Effector CD8-positive, alpha-beta T cell (primary cell): ENCODE measurements at places on chromosomes 3 and 15.

GRCh38 chr3:125662675-125663074, 67.4 kb upstream of the OSBPL11 start:
- no peak for DNase-seq

DNA sequence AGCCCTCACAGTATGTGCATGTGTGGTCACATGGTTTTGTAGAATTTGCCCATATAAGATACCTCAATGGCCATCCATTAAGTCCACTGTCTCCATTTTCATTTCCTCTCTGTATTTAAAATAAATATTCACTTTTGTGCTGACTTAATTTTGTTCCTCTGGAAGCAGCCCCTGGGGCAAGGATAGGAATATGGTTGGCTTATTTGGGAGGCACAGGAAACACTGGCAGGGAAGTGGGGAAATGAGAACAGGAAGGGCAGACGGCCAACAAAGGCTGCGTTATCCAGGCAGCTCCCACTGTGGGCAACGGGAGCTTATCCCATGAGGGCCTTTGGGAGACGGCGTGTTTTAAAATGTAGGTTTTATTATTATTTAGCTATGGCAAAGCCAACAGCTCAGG, 148.6 kb downstream of the SHQ1 start:
- no peak for DNase-seq

DNA sequence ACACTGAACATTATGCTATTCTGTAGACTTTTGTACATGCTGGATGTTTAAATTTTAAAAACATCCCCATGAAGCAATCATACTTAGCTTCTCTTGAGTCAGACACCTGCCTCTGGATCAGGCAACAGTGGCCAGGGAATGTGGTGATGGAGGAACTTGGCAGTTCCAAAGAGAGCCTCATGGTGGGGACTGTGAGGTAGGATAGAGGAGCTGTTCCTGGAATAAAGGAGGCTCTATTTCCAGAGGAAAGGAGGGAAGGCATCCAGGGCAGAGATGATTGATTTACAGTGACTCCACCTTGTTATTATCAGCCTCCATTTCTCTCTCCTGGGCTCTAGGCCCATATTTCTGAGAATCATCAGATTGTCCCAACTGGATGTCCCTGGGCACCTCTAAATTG, 35.0 kb upstream of the ABHD17C start:
- DNase-seq = no peak

GRCh38 chr3:167843886-167844285, 108.4 kb downstream of the SERPINI1 start:
- DNase-seq = no peak

DNA sequence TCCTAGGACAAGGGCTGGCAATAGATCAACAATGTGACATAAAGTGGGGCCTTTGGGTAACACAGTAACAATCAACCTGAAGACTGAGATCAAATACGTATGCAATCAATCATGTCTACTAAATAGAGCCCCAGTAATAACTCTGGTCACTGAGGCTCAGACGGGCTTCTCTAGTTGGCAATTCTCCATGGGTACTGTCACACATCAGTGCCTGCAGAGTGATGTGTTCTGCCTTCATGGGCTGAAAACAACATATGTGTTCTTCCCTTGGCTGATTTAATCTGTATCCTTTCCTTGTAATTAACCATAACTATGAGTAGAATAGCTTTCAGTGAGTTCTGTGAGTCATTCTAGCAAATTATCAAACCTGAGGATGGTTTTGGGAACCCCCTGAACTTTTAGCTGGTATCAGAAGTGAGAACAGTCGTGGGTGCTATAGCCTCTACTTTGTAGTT, 113.6 kb downstream of the TMCO5A start:
- no peak for DNase-seq

DNA sequence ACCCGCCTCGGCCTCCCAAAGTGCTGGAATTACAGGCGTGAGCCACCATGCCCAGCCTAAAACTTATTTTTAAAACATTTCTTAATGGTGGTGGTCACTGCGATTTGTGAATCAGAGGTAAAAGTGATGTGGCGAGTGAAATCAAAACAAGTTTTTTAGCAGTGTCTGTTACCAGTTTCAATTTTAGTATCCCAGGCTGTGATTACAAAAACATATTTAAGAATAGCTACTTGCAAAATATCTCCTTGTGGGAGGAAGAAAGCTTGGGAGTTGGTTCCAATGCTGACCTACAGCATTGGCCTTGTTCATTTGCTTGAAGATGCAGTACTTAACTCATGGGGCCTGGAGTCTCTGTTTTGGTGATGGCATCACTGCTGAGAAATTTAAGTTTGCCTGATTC, 4.5 kb downstream of the RAB7A start:
- no peak for DNase-seq

- no peak for DNase-seq
Observed at GRCh38 chr3:197226179-197226578, 72.2 kb downstream of the DLG1 start.

DNA sequence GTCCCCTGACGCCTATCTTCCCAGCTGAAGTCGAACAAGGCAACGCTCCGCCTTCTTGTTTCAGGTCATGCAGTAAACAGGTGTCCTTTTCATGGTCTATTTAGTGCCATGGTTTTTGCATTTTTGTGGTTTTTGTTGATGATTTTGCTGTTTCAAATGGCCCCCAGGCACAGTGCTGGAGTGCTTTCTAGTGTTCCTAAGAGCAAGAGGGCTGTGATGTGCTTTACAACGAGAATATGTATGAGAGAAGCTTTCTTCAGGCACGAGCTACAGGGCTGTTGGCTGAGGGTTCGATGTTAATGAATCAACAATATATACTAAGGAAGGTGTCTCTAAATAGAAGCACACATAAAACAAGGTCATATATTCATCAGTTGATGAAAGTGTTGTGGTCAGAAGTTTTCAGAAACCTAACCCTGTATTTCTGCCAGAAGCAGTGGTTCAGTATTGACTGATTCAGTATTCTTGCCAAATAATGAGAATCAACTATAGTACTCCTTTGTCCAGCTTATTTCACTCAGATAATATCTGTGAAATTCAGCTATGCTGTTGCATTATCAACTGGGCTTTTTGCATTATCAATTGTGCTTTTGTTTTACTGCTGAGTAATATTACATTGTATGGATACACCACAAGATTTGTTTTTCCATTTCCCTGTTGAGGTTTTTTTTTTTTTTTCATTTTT, 18.5 kb downstream of the LIMD1 start:
- DNase-seq = no peak

DNA sequence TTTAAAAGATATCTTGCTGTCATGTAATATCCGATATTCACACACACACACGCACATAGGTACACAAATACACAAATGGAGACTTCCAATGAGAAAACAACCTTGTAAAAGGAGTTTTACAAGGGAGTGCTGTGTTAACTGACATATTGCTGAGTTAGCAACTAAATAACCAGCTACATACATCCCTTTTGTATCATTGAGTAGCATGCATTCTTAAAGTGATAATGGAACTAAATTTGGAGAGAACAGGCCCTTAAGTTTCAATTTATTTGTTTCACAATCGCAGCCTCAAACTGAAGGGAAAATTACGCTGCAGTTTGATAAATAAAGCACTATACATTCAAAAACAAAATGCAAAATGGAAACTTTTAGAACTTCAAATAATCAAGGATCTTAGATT, 1046.0 kb upstream of the NR2F2 start:
- DNase-seq = no peak

DNA sequence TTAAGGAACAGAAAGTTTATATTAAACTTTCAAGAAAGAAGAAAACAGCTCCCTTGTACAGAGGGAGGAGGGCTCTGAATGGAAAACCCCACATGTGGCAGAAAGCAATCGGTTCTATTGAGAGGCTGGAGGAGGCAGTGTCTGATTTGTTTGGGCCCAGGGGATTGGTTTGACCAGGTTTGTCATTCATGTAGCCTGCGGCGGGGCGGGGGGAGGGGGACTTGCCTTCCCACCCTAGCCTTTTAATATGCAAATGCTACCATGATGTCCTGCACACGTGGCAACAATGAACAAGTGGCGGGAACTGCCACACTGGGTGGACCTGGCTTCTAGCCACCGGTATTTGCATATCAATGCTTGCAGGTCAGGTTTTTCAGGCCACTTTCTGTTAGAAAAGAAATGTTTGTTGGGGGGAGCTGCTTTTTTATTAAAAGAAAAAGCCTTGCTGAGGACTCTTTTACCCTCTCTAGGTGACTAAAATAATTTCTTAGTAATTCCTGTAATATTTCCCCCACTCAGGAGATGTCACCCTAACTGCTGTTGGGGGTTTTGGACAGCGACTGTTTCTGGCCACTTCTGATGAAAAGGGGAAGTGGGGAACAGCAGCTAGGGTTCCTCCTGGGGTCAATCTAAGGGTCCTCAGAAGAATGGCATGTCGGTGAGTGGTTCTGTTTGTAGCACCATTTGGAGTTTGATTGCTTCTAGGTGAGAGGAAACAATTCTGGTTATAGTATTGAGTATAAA, 691.2 kb downstream of the TBL1XR1 start:
- DNase-seq = no peak

GRCh38 chr3:17832016-17832415, 89.6 kb upstream of the TBC1D5 start:
- no peak for DNase-seq

GRCh38 chr3:42703695-42704025, 1.1 kb upstream of the HHATL start:
- DNase-seq = no peak

GRCh38 chr3:196643201-196643749, 3.8 kb downstream of the NRROS start:
- DNase-seq = no peak

DNA sequence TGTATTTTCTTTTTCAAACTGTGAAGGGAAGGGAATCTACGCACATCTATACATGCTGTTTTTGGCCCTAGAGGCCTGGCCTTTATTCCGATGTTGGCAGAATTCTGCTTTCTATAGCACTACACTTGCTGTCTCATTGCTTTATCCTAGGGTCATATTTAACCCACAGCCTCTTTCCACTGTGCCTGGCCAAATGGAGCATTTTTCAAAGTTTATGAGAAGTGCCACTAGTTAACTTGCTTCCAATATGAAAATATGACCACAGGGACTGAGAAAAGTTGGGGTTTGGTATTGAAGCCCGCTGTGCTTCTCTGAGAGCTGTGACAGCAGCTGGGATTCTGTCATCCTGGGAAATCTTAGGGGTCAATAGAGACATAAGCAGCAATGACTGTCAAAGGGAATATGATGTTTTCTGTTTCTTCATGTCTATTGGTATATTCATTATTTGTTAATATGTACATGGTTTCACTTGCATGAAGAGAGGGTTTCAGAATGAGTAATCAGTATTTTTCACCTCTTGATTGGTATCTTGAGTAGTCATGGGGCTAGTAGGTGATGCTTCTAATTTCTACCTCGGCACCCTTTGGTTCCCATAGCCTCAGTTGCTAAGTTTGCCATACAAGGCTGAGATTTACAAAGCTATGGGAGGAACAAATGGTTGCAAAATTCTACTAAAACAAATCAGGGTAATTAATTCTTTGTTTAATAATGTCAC, 275.8 kb upstream of the RBMS3 start:
- DNase-seq = no peak

GRCh38 chr3:19506171-19506570, 357.9 kb downstream of the KCNH8 start:
- no peak for DNase-seq

GRCh38 chr15:26013981-26014380, 150.9 kb upstream of the ATP10A start:
- DNase-seq = no peak

GRCh38 chr3:148101061-148101460, 596.6 kb upstream of the AGTR1 start:
- DNase-seq = no peak
